ENCODE measurements at places on chromosomes 16 and 17.

- DNase-seq, result no peak
Observed at GRCh38 chr16:685967-686366, 1.8 kb upstream of the JMJD8 start.

DNA sequence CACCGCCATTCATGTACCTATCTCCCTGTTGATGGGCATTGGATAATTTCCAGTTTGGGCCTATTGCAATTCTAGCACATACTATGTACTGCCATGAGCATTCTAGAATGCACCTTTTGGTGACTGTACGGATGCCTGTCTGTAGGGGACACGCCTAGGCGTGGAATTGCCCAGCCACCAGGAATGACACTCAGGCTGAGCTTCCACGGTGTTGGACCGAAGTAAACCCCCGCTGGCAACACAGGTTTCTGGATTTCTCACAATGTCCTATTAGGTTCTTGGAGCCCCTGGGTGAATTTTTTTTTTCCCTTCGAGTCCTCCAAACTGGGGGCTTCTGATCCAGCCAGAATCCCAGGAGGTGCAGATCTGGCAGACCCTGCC, 146.6 kb downstream of the IRF8 start:
- DNase-seq, result no peak

- DNase-seq, result no peak
Observed at GRCh38 chr17:47708864-47709541, 15.0 kb downstream of the TBKBP1 start.

DNA sequence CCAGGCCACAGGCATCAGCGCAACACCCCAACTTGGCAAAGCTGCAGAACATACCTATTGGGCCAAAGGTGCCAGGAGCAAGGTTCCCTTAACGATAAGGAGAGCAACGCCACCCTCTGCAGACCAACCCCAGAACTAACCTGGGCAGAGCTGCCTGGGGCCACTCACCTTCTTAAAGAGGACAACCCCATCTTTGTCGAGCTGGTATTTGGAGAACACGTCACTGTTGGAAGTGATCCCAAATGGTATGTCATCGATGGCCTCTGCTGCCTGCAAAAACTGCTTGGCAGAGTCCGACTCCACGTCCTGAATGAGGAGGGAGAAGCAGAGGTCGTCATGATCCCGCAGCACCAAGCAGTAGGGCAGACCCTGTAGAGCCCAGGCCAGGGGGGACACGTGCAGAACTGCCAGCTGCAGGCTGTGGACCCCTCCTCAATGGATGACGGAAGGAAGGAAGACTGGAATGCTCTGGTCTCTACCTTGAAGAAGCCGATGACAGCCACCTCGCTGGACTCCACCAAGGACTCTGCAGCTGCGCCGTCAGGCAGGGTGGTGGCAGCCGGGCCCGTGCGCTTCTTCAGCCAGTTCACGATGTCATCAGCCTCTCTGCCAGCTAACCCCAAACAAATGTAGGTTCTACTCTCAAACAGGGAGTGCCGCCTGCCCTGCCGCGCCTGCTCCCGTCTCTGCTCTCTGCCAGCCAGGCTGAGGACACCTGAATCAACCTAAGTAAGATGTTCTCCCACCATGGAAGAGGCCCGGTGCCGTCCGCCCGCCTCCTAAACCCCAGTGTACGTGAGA, 5.2 kb downstream of the P4HB start:
- no peak for DNase-seq

GRCh38 chr16:50195276-50195675, 42.2 kb downstream of the TENT4B start:
- no peak for DNase-seq

DNA sequence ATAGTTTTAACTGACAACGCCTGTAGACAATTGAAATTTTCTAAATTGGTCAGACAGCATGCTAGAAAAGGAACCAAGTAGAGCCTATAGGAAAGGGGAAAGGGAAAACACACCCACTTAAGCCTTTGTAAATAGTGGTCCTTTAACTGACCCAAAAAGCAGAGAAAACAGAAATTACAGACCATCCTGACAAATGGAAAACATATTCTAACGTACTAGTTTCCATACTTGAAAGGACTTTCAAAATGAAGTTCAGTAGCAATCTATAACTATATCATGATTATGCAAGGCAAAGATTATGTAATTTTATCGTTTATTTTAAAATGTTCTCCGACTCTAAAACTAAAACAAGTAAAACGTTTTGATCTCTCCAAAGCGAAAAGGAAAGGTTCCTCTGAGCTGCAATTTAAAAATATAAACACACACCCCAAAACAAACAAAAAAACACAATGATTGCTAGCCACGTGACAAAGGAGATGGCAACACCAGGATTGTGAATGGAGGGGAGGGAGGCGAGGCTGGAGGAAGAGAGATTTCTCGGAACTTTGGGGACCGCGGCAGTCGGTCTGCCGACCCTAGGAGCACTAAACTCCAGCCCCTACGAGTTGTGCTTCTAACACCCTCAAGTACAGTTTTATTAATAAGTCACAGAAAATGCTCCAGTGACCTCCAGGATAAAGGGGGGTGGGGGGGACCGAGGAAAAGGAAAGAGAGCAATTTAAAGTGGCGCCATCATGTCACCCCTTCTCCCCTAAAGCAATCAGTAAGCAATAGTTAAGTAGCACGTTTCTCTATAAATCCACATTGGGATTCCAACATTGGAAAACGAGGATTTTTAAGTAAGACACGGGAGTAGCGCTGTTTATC, 1.7 kb downstream of the KANSL1 start:
- peak; percentile 25 for DNase-seq

- no peak for DNase-seq
Observed at GRCh38 chr17:45366691-45367090, 49.9 kb upstream of the MAP3K14 start.

GRCh38 chr17:57892820-57893595, 43.2 kb upstream of the MRPS23 start:
- no peak for DNase-seq

DNA sequence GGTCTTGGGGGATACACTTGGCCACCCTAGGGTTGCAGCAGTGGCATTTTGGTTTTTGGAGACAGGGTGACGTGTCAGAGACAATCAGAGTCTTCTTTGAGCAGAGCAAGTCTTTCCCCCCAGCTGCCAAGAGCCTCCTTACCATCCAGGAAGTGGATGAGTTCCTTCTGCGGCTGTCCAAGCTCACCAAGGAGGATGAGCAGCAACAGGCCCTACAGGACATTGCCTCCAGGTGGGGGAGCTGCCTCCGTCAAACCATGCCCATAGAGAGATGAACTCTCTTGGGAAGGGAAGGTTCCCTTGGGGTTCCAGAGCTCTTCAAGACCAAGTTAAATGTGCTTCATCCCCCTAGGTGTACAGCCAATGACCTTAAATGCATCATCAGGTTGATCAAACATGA, 11.3 kb downstream of the LIG3 start:
- no peak for DNase-seq

GRCh38 chr16:824194-824593, 23.7 kb upstream of the GNG13 start:
- DNase-seq, result no peak

DNA sequence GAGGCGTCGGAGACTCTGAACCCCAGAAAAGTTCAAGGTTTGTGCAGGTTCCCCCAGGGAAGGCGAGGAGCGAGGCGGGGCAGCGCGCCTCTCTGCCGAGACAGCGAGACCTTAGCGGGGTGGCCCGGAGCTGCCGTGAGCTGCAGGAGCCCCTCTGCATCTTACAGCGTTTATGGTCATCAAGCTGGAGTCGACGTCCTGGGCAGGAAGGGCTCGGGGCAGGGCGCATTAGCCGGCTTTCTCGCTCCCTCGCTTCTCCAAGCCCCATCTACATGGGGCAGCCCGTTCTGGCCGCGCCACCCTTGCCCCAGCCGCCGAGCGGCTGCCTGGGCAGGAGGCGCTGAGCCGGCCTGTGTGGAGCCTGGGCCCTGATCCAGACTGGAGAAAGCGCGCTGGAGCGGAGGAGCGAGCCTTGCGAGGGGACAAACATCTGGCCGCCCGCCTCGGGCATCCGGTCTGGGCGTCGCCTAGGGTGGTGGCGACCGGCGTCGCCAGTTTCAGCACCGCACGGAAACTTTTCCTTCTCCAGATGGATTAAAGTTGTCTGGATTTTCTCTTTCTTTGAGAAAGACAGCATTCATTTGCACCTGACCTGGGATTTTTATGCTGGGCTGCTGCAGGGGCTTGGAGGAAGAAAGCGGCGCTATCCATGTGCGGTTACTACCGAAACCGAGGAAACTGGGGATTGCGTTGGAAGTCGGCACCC, 750 bp downstream of the TMEM132E start:
- no peak for DNase-seq

DNA sequence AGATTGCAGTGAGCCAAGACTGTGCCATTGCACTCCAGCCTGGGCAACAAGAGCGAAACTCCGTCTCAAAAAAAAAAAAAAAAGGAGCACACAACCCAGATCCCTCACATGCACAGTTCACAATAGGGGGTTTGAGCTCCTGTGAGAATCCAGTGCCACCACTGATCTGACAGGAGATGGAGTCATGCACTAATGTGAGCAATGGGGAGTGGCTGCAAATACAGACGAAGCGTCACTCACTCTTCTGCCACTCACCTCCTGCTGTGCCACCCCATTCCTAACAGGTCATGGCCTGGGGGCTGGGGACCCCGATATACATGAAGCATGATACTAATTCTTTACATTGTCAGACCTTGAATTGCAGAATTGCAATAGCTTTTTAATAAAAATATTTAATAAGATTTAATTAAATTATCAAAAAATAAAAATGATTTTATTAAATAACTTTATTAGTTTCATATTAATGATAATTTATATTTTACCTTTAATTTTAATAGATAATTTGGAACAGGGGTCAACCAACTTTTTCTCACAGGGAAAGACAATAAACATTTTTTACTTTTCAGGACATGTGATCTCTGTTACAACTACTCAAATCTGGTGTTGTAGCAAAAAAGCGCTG, 171.4 kb downstream of the COPRS start:
- no peak for DNase-seq

GRCh38 chr16:19382084-19382801, 35.4 kb upstream of the TMC5 start:
- no peak for DNase-seq

DNA sequence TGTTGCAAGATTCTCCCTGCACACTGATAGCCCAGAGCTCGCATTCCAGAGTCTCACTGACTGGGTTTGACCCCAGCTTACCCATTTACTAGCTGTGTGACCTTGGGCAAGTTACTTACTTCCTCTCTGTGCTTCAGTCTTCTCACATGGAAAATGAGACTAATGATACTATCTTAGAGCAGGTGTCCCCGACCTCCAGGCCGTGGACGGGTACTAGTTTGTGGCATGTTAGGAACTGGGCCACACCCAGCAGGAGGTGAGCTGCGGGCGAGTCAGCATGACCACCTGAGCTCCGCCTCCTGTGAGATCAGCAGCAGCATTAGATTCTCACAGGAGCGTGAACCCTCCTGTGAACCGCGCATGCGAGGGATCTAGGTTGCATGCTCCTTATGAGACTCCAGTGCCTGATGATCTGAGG, 15.8 kb downstream of the ANKFY1 start:
- no peak for DNase-seq

Measured in activated T-helper 1 cell treated with anti-CD3 and anti-CD28 coated beads, Interleukin-12 subunit alpha, Interleukin-12 subunit beta, Interleukin-2, Interleukin-4 antibody, amounts not matched to agents 30 ng/mL and 10 ng/mL and 1 ng/mL, durations not matched to agents 14 hours and 24 hours and 36 hours (primary cell).